SJCRH30 (cell line): ENCODE measurements at places on chromosomes 11 and 22.

- DNase-seq, result no peak
Measured at GRCh38 chr11:33315822-33316221, 58.6 kb downstream of the HIPK3 start.

DNA sequence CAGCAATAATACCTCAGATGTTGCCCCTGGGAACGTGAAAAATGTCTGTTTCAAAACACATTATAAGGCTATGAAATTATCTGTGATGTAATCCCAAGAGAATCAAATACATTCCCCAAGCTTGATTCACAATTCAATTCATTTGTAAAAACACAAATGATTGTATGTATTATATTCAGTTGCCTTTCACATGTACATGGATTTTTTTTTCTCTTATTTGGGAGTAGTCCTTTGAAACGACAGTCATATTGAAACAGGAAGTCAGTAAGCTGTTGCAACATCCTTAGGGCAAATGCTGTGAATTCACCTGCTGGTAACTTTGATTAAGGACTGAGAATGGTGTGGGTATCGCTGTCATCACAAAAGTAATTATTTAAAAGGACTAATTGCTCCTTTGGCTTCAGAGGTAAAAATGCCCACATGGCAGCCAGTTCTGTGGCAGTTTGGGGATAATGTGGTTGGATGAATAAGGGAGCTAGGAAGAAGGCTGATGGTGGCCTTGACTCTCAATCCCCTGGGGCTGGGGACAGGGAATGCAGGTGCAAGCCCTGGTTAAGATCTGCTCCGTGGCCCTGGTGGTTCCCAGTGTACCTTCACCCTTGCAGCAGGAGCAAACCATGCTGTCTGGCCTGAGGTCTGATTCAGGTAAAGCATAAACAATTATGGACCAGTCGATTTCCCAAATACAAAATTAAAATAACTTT, 13.2 kb downstream of the EHF start:
- no peak for DNase-seq

DNA sequence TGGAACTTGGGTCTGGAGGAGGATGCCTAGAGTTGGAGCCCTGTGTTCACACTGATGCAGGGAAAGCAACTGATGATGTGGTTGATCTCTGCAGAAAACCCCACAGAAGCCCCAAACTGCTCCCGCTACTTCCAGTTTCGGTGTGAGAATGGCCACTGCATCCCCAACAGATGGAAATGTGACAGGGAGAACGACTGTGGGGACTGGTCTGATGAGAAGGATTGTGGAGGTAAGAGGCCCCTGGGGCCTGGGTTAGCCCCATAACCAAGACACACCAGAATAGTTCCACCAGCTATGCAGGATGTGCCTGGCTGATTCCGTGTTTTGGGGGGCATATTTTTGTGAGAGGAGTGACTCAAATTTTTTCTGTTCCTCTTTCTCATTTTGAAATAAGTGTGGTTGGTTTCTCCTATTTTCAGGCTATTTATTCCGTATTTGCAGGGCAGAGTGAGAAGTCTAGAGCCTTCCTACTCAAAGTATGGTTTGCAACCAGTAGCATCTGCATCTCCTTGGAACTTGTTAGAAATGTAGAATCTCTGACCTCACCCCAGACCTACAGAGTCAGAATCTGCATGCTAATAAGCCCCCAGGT, 137.3 kb upstream of the SORL1-AS1 start:
- no peak for DNase-seq

DNA sequence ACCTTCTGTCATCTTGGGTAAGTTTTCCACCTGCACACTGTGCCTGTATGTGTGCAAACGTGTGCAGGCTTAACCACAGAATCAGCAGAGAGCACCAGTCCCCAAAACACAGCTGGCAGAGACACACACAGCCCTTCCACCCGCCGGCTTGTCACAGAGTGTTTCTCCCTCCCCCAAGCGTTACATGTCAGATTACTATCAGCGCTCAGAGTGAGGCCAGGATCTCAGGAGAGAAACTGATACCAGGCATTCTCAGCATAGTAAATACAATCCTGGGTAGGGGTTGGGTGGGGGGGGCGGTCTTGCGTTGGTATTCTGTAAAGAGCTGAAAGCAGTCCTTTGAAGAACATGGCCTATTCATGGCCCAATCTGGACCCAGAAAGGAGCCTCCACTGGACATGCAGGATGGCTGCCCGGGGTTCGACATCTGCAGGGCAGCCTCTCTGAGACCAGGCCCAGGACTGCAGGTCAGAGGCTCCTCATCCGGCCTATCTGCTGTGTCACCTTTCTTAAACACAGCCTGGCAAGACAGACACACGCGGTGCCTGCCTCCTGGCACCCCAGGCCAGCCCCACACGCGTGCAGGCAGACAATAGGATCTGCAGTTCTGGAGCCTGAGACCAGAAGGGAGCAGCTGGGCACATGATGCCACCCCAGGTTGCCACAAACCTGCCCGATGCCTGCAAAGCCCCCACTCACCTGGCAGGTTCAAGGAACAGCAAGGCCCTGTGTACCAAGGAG, 1.7 kb downstream of the OSBPL5 start:
- DNase-seq, result no peak

GRCh38 chr22:17443405-17444203, 74.3 kb downstream of the CECR2 start:
- DNase-seq, result no peak

DNA sequence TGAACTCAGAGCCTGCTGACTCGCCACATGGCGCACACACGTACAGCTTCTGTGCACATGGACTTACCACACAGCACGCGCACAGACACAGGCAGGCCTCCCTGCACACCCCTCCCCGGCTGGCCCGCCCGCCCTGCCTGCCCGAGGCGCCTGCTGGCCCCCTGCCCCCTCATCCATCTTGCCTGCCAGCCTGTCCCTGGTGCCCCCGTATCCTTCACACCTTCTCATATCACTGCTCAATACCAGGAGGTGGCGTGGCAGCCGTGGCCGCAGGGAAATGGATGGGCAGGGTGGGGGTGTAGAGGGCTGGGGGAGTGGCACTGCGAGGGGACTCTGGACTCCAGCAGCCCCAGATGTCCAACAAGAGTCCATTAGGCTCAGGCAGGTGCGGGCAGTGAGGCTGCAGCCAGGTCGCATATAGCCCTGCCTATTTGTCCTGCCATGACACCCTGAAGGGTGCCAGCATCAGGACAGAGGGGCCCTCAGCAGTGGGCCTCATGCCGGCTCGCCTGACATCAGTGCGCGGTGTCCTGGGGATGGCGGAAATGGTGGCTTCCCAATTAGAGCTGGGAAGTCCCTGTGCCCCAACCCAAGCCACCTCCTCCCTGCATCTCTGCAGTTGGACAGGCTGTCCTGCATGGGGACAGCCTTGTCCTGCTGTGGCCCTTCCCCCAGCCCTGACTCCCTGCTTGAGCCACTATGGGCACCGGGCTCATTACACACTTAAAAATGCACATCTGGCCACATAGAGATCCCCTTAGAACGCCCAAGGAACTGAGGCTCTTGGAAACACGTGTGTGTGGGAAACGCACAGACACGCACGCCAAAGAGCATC, 2.0 kb upstream of the TBX10 start:
- no peak for DNase-seq

GRCh38 chr11:44990665-44991064, 40.0 kb upstream of the TP53I11 start:
- no peak for DNase-seq

DNA sequence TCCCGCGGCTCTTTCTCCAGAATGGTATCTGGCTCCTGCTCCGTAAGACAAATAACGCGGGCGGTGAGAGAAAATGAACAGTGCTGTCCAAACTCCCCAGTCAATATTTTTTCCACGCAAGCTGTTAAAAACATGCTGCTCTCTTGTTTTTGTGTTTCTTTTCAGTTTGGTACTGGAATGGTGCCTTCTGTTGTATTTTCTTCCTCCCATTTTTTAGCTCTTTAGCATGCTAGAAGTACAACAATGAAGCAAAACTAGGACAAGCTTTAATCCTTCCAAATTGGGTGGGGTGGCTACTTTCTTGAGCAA, 599 bp upstream of the PPP2R1B start:
- no peak for DNase-seq

- DNase-seq, result peak; percentile 69
Measured at GRCh38 chr11:18115360-18116127, 9.7 kb upstream of the SAAL1 start.
